ENCODE measurements at places on chromosomes 1 and 21.
A peak's percentile ranks its signal among the peaks of the same experiment; 100 is the strongest.

GRCh38 chr1:198890214-198890930 lies 251.5 kb downstream of the PTPRC start:
- DNase-seq: no peak

DNA sequence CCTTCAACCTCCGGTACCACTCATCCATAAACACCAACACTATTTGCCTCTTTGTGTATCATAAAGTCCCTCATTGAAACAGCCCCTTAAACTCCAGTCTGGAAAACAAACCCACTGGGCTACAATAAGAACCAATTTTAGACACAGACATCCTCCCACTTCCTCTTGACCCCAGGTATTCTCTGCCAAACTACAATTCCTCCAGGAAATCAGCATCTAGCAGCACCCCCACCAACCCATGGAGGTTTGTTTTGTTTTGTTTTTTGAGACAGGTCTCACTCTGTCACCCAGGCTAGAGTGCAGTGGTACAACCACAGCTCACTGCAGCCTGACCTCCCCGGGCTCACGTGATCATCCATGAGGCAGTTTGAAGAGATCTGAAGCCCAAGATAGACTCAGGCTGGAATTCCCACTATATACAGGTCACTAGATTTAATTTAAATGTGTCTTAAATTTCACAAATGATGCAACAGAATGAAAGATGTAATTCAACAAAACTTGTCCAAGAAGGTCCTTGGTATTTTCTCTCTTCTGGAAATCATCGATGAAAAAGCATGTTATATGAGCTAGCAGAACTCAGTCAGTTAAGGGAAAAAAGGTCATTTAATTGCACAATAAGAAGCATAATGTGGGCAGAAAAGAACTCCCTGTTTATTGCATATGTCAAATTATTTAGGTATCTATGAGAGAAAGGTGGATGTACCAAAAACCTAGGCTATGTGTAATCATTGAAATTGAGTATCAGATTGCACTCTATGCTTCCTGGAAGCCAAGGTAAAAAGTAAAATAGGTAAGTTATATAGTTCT lies 30.3 kb downstream of the TCP10L start:
- no peak for DNase-seq

DNA sequence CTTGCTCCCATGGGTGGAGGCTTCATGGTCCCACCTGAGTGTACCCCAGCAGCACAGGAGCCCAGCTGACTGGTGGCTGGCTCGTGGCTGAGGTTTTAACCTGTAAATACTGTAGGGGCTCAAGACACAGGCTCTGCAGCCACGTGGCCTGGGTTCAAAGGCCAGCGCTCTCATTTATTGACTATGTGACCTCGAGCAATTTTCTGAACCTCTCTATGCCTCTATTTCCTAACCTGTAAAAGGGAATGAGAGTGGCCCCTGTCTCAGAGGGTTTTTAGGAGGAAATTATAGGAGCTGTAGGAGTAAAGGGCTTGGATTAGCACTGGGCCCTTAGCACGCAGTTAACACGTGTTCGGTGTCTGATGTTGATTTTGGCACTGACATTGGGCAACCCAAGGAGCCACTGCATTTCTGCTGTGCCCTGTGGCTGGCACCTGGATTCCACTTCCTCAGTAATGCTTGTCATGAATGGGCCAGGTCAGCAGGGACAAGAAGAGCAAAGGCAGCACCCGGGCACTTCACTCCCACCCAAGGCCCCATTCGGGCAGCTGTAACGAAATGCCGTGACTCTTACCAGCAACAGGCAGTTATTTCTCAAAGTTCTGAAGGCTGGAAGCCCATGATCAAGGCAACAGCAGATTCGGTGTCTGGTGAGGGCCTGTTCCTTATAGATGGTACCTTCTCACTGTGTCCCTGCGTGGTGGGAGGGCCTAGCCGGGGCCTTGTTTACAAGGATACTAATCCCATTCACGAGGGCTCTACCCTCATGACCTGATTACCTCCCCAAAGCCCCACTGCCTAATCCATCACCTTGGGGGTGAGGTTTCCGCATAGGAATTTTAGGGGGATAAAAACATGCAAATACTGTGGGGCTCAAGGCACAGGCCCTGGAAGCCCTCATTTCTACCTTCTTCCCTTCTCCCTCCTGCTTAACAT lies 25.2 kb downstream of the ARHGEF10L start:
- no peak for DNase-seq

DNA sequence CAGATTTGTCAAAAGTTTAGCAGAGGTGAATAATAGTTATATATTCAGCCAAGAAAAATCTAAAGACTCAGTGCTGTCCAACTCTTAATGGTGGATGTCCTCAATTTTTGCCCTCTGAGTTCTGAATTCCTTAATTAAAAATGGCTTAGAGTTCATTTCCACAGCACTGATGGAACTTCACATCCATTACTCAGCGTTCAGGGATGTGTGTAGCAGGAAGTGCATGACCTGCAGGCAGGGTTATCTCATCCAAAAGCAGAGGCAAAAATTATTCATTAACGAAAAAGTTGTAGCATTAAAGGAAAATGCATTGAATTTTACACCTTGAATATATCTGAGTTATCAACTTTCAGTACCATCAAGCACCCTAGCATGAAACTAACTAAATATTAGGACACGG lies 96.7 kb downstream of the ZP4 start:
- DNase-seq: no peak

GRCh38 chr1:165632491-165632890 lies 1.5 kb downstream of the MGST3 start:
- DNase-seq: no peak

GRCh38 chr1:45922374-45922773 lies 119.0 kb downstream of the MAST2 start:
- no peak for DNase-seq

DNA sequence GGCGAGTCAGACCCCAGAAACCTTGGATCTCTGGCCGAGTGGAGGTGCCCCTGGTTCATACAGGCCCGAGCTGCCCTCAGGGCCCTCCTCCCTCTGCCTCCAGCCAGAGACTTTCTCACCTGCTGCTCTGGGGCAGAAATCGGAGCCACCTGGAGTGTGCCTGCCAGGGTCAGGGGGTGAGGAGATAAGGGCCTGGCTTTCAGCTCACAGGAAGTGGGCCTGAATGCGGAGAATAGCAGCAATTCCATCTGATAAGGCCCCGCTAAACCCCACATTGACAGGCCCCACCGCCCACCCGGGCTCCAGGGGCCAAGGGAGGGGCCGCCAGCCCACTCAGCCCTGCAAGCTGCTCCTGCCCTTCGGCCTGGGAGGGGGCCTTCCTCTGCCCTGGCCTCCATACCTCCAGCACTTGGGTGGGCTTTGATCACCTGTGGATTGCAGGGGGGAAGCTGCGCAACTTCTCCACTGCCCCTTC lies 123.7 kb upstream of the ARHGEF16 start:
- no peak for DNase-seq

DNA sequence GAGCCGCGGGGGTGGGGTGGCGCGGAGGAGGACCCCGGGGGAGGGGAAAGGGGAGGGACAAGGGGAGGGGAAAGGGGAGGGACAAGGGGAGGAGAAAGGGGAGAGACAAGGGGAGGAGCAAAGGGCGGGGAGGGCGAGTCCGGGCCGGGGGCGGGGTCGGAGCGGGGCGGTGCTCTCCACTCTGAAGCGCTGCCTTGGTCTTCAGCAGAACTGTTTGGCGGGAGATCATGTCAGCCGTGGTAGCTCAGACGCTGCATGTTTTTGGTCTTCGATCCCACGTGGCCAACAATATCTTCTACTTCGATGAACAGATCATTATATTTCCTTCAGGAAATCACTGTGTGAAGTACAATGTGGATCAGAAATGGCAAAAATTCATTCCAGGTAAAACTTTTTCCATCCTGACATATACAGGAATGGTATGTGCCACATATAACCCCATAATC lies 420 bp downstream of the CFAP57 start:
- peak; percentile 92 for DNase-seq

Data from GM13977 (cell line).